Stimulated activated CD8-positive, alpha-beta memory T cell treated with anti-CD3 and anti-CD28 coated beads, Interleukin-15, amount 100 ng/mL, for 24 hours (primary cell): ENCODE measurements at places on chromosomes 2 and 18.

- no peak for DNase-seq
Measured at GRCh38 chr2:211881449-211881848, 657.2 kb downstream of the ERBB4 start.

- no peak for DNase-seq
Measured at GRCh38 chr2:102238039-102238756, 51.4 kb downstream of the IL1RL2 start.

DNA sequence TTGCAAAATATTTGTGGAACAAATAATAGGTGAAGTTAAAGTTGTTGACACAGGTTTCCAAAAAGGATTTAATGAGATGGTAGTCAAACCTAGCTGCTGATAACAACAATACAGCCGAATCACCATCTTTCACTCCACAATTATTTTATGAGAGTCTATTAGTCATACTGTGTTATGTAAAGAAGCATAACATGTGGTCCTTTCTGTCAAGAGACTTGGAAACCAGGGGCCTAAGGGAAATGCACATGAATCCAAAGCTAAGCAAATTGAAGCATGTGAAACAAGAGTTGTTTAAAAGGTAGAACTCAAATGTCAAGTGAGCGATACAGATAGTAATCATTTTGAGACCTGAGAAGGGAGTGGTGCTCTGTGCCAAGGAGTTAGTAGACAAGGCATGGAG, 16.0 kb downstream of the CD28 start:
- no peak for DNase-seq

DNA sequence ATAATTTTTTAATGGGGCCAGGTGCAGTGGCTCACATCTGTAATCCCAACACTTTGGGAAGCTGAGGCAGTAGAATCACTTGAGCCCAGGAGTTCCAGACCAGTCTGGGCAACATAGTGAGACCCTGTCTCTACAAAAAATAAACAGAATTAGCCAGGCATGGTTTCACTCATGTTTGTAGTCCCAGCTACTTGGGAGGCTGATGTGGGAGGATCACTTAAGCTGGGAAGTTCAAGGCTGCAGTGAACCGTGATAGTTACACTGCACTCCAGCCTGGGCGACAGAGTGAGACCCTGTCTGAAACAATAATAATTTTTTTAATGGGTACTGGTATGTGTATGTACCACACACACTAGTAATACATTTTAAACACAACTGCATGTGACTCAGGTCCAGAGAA, 2.4 kb downstream of the ARL6IP6 start:
- DNase-seq: no peak

DNA sequence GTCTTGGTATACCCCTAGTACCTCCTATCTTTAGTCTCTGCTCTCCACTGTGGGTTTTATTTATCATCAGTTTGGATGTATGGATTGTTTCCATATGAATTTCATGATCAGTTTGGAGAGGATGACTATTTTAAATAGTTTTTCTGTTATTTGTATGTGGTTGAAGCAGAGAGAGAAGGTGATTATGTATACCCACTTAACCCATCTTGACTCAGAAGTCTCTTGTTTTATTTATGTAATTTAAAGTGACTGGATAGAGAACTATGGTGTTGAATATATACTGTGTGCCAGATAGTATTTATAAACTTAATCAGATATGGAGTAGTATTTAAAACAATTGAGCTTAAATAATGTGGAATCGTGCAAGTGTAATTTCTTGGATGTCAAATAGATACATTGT, 39.9 kb downstream of the SMAD4 start:
- no peak for DNase-seq

- DNase-seq: no peak
Measured at GRCh38 chr2:184599054-184599871, 934 bp downstream of the ZNF804A start.

GRCh38 chr2:119772128-119772527, 12.4 kb downstream of the PTPN4 start:
- no peak for DNase-seq

GRCh38 chr2:171814883-171815282, 79.2 kb downstream of the SLC25A12 start:
- DNase-seq: no peak

DNA sequence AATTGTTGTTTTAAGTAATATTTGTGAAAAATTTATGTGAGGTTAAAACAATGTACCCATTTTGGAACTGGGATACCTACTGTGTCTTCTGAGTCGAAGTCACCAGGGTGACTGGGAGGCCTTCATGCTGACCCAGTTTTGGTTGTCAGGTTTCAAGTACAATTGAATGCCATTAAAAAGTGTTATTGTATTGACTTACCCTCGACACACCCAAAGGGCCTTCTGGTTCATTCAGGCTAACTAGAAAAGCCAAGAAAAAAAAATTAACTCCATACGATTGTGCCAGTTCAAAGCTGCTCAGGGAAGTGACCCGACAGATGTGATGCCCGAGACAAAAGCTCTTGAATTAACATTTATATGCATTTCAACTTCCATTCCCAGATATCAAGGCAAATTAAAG, 190.0 kb downstream of the ST6GAL2 start:
- DNase-seq: no peak

GRCh38 chr2:64748561-64748960, 94.8 kb upstream of the SERTAD2 start:
- no peak for DNase-seq

GRCh38 chr18:36179562-36180355, 7.5 kb upstream of the MOCOS start:
- no peak for DNase-seq

GRCh38 chr2:124318913-124319312, 293.8 kb downstream of the CNTNAP5 start:
- no peak for DNase-seq

DNA sequence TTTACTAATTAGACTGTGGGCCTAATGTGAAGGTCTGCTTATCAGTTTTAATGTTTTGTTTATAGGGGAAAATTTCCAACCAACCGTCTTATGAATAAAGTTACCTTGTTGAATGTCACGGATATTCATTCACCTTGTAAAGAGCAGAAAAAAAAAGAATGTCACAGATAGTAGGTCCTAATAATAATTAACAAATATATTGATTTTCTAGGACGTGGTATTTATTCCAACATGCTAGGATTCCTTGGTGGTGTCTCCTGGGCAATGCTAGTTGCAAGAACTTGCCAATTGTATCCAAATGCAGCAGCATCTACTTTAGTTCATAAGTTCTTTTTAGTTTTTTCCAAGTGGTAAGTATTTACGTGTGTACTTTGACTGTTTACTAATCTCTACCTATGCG, 23.4 kb downstream of the PAPOLG start:
- no peak for DNase-seq

DNA sequence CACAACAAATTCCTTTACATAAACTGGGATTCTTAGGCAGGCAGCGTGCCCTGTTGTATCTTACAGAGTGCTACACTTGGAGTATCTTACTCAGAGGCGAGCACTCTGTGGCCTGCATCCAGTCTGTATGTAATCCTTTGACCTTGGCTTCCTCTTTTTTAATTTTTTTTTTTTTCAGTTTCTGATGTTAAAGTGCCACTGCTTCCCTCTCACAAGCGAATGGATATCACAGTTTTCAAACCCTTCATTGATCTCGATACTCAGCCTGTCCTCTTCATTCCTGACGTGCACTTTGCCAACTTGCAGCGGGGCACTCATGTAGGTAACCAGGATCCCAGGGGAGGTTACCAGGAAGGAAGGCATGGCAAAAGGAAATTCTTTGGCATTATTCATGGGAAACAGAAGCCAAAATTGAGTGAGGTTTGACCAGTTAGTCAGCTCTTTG, 40.4 kb downstream of the GRHL1 start:
- no peak for DNase-seq

GRCh38 chr2:204948024-204948763, 402.9 kb downstream of the PARD3B start:
- DNase-seq: no peak

DNA sequence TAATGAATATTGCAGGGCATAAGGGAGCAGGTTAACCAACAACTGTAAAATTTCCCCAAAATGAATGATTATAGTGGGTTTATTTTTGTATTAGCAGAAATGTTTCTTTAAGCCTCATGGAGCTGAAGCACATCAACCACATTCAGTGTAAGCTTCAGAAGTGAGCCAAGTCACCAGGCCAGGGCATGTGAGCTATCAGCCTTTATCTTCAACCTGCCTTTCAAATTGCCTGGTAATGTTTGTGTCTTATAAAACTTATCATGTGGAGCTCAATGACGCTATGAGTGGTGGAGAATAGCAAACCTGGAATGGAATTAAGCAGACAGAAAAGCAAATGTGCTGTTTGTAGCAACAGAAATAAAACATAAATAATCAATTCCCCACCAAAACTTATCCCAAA, 1068.4 kb downstream of the LRP1B start:
- no peak for DNase-seq

DNA sequence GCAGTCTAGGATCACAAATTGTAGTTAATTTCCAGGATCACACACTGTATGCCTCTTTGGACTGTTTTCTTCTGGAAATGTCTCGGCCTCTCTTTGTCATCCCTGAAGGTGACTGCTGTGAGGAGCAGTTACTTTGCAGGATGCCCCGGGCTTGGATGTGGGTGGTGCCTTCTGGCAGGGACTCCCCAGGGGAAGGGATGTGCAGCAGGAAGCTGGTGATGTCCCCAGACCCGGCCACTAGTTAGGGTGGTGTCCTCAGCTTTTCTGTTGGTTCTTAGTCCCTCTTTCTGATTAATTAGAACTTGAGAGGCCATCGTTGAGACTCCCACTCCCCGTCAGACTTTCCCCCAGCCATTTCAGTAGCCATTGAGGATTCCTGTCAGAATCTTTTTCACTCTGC, 286.6 kb upstream of the HDAC4 start:
- DNase-seq: no peak

DNA sequence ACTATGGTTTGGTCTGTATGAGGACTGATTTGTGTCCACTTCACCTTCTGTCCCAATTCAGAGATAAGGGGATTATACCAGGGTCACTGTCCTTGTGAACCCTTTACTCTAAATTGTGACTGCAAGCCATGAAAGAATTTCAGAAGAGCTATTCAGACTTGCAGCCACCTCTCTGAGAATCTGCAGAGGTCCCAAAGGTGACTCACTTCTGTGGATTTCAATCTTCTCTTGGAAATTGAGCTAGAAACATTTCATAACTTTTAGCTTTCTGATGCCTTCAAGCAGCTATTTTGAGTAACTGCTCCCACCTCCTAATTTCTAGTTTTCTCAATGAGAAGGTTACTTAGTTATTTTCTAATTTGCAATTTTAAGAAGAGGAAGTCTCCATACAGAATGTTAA, 1242.4 kb upstream of the ACVR2A start:
- DNase-seq: no peak

DNA sequence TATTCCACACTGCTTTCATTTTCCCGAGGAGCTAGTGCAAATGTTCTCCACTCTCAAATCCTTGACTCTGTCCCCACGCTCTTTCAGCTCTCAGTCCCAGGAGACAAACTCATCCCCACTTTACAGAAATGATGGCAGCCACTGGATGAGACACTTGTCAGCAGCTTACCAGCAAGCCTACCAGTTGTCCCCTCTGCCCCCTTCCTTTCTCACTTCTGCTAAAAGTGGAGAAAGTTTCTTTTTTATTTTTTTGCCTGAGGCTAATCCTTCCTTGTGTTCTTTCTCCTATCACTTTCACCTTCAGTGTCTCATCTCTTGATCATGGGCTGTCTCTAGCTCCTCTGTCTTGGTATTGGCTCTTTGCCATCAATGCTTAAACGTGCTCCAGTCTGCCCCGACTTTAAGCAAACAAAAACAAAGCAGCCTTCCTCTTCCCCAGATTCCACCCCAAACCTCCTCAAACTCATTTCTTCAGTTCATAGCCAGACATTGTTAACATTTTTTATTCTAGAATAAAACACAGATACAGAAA, 64.5 kb downstream of the TTC32 start:
- no peak for DNase-seq

DNA sequence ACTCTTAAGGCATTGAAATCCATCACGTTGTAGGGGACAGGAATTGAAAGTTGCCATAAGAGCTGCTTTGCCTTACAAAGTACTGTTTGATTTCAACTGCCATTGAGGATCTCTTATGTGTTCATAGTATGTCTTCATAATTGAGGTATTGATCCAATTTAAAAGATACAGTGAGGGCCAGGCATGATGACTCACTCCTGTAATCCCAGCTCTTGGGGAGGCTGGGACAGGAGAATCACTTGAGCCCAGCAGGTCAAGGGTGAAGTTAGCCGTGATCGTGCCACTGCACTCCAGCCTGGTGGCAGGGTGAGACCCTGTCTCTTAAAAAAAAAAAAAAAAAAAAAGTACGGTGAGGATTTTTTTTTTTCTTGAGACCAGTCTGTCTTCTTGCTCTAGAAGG, 91.7 kb upstream of the EML6 start:
- DNase-seq: no peak

- DNase-seq: no peak
Measured at GRCh38 chr2:188668017-188668680, 306.0 kb upstream of the COL3A1 start.

- no peak for DNase-seq
Measured at GRCh38 chr2:231047923-231048915, 8.4 kb upstream of the PSMD1 start.

DNA sequence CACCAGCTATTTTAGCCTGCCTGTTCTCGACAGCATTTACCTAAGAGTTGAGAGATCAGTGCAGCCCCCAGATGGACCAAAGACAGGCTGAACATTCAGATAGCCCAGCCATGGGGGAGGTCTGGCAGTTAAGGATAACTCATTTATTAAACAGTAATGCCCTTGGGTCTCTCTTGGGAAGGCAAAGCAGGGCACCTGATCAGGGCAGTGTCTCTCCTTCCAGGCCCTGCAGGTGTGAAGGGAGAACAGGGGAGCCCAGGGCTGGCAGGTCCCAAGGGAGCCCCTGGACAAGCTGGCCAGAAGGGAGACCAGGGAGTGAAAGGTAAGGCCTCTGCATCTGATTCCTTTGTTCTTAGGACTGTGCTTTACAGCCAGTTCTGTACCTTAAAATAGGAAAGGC, 49.6 kb downstream of the MARCO start:
- DNase-seq: no peak

- no peak for DNase-seq
Measured at GRCh38 chr2:11554399-11554716, 20.5 kb downstream of the GREB1 start.

- no peak for DNase-seq
Measured at GRCh38 chr2:48345176-48345575, 184.8 kb upstream of the STON1 start.
